Natural killer cell (primary cell): ENCODE measurements at places on chromosomes 1 and 21. TPM values are rescaled to one million over a fixed set of nuclear protein-coding genes. Genes with fewer than 3 reads are reported as not detected.
A peak's percentile ranks its signal among the peaks of the same experiment; 100 is the strongest.

DNA sequence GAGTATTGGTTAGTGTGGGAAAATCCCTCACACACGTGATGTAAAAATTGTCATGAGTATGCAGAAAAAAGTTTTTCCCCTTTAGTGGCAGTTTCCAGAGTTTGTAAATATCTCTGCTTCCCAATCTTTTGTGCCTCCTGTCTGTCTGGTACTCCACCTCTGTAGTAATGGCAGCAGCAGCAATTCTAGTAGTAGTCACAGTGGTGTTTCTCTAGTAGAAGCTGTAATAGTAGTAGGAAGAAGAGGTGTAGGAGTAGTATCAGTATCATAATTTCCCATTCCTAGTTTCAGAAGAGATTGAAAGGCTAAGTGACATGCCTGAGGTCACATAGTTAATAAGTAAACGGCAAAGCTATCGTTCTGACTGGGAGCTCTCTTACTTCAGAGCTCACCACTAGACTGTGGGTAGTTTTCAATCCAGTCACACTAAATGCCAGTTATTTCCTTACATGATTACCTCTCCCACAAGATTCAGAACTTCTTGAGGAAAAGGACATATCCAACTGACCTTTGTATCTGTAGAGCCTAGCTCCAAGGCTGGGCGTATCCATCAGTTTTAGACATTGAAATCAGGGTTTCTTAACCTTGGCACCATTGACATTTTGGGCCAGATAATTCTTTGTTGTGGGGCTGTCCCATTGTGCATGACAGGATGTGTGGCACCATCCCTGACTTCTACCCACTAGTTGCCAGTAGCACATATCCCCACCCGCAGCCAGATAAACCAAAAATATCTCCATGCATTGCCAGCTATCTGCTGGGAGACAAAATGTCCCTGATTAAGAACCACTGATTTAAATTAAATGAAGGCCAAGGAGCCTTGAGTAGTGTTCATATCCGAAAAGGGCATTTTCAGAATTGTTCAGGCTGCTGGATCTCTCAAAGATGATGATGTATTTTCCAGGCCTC is 135.9 kb downstream of the FGGY start:
- DNase-seq = no peak

- DNase-seq = no peak
Measured at GRCh38 chr1:232322162-232322734, 307.7 kb downstream of the SIPA1L2 start.

DNA sequence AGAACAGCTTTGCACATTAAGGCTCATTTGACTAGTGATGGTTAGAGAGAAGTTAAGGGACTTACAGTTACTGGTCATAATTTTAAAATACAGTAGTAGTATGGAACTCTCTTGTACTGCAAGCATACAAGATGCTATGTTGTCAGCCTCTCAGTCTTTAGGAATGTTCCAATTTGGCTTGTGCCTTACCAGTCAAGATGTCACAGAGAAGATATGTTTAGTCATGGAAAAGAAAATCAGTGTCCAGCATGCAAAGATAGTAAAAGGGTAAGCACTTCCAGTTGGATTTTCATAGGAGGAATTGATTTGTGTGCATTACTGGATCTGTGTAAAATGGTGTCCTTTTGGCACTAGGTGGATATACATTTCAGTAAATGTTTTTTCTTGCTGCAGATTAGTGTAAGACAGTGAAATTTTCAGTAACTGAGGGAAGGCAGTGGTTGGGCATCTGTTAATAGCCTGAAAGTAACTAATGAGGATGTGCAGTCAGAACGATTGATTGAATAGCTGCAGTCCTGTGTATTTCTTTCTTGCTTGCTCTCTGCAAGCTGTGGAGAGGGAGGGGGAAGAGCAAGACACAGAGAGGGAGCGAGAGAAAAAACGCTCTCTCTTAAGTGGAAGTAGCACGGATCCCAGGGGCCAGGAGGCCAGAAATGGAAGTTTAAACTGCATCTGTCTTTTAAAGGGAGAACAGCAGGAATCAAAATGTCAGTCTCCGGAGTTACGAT is 108.2 kb downstream of the CLEC20A start:
- DNase-seq = no peak

DNA sequence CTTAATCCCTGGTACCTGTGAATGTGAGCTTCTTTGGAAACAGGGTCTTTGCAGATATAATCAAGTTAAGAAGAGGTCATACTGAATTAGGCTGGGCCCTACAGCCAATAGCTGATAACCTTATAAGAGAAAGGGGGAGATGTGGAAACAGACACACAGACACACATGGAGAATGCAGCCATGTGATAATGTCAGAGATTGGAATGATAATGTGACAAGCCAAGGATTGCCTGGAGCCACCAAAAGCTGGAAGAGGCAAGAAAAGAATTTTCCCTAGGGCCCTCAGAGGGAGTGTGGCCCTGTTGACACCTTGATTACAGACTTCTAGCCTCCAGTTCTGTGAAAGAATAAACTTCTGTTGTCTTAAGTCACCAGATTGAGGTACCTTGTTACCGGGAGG is 114.5 kb upstream of the SOD1 start:
- no peak for DNase-seq

Gene SPRR3
- total RNA-seq = not detected

Gene PPFIA4
- 0.88 TPM for total RNA-seq

Gene SPOCD1
- 0.68 TPM for total RNA-seq

DNA sequence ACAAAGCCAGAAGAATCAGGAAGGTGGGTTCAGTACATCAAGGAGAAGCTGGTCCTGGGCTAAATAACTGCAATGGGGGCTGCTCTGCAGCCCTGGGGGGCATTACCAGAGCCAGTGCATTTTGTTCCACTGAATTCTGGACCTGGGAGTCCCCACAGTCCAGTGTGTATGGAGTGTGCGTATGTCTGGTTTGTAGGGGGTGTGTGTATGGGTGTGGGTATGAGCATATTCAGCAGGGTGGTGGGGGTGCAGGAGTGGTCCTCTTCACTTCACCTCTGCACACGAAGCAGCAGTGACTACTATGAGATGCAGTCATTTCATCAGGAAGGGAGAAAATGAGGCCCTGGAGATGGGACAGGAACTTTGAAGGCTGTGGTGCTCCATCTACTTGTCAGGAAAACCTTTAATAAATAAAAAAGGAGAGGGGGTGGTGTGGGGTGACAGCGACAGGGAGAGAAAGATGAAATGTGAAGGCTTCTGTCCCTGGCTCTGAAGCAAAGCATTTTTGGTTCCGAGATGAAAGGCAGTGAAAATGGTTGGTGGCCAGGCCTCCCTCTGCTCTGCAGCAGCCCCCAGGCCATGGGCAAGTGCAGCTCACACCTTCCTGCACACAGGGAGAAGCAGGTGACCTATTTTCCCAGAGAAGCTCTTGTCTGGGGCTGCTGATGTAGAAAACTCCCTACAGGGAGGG is 121.5 kb upstream of the CACHD1 start:
- no peak for DNase-seq

DNA sequence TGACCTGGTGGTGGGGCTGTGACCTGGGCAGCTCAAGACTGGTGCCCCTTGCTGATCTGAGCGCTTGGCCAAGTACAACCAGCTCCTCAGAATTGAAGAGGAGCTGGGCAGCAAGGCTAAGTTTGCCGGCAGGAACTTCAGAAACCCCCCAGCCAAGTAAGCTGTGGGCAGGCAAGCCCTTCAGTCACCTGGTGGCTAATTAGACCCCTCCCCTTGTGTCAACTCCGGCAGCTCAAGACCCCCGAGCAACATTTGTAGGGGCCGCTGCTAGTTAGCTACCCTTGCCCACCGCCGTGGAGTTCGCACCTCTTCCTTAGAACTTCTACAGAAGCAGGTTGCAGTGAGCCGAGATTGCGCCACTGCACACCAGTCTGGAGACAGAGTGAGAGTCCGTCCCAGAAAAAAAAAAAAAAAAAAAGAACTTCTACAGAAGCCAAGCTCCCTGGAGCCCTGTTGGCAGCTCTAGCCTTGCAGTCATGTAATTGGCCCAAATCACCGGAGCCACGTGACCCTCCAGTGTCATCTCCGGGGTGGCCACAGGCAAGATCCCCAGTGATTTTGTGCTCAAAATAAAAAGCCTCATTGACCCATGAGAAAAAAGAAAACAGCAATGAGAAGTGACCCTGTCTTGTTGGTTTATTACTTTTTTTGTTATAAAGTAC is 39.3 kb upstream of the LGALS8 start:
- DNase-seq = no peak

Gene SLC35F3
- total RNA-seq = not detected

Gene SELENBP1
- total RNA-seq = not detected

- DNase-seq = no peak
Measured at GRCh38 chr1:204924013-204924759, 53.5 kb downstream of the NFASC start.

Gene FAM177B
- not detected for total RNA-seq

Gene OR2T33
- total RNA-seq = not detected

GRCh38 chr1:50976890-50977574 is 7.0 kb downstream of the CDKN2C start:
- peak; percentile 28 for DNase-seq

DNA sequence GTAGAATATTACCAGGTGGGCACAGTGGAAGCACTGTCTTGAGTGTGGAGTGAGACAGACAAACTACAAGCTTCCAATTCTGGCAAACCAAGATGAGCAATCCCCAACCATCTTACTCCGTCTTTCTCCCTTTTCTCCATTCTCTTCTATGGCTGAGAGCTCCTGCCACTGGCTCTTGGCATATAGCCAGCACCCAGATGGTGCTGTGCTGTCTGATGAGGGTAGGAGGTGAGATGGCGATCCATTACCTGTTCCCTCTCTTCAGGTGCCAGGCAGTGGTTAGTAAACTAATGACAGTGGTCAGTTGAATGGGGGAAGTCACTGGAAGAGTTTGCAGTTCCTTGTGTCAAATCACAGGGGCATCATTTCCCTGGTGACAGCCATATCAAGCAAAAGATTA is 108.4 kb downstream of the FNBP1L start:
- peak; percentile 4 for DNase-seq

- no peak for DNase-seq
Measured at GRCh38 chr1:204826970-204827369, 43.7 kb upstream of the NFASC start.

DNA sequence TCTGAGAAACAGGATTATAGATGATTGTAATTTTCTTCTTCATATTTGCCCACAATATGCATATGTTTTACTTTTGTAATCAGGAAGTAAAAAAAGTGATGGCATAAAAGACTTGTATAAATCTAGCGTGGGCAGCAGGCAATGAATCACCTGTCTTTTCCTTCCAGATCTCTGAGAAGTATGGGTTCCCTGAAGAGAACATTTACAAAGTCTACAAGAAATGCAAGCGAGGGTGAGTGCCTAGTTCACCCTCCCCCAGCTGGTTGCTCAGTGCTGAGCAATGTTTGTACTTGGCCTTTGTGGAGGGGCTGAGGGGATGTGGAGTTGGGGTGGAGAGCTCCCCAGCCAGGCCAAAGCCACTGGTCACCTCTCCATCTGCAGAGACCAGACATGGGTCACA is 30.7 kb downstream of the GRHL3 start:
- DNase-seq = no peak

Gene IGSF9
- not detected for total RNA-seq

DNA sequence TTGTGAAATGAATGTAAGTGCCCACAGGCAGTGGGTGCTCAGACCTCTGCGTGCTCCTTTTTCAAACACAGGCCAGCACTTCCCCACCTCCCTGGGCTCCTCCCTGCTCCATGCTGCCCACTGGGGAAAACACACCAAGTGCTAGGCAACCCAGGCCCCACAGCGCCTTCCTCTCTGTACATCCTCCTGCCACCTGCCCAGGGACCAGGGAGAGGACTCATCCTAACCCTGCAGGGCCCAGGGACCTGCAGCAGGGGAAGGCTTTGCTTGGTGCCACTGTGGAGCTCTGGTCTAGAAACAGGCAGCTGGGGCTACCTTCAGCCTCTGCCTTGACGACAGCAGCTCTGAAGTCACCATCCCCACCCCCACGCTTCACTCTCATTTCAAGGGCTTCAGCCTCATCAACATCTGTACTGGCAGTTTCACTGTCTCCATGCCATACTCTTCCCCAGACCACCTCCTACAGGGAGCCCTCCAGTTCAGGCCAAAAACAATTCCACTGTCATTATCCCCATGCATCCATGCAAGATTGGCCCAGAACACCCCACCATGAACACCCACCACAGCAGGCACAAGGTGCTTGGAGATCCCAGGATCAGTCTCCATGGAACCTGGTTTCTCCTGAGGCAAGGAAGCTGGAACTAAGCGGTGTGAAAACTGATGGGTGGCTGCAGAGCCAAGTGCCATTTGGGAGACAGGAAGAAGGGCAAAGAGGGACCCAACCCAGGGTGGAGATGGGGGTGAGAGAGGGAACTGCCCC is 1.1 kb downstream of the IGSF8 start:
- DNase-seq = no peak

DNA sequence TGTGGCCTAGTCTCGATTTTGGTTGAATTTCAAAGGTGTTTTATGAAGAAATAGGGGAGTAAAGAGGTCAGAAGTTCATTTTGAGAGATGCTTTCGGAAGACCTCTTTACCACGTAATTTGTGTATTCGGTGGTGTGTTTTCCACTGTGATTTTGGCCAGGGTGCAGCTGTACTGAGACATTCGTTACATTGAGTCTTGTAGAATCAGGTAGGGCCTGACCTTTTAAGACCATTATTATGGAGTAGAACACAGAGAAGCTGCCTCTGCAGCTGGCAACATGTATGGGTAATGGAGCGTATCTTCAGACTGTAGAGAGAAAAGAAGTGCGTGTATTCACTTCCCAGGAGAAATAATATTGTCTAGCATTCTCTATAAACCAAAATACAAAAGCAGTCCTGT is 326.5 kb downstream of the PDE4B start:
- DNase-seq = no peak

- no peak for DNase-seq
Measured at GRCh38 chr1:7110321-7110720, 325.1 kb downstream of the CAMTA1 start.

DNA sequence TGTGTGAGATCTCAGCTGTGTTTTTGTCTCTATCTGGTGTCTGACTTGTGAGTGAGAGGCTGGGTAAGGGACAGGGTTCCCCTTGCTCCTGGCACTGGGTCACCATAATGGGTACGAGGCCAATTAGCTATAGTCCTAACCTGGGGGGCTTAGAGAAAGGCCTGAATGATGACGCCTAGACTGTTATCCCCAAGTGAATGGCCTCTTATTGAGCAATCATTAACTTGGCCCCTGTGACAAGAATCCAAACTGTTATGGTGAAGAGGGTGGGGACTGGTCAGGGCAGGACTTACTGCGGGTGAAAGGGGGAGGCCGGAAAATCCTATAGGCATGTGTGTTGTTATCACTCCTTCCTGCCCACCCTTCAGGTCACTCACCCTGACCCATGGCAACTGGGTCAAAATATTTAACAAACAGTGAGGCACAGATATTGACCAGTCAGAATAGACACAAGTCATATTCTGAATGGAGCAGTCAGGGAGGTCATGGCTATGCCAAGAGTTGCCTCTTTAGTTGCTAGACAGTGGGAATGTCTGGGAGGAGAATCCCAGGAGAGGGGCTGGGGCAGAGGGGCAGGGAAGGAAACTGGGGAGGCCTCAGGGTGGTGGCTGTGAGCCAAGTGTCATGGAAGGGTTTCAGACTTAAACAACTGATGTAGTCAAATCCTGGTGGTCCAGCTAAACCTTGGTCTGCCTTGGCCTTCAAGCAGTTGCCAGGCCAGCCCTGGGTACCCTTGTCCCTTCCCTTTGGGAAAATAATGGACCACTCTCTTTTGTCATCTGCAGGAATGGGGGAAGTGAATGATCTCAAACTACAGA is 3.2 kb downstream of the NR0B2 start:
- no peak for DNase-seq

GRCh38 chr1:188043536-188044245 is 1214.9 kb downstream of the PLA2G4A start:
- DNase-seq = no peak

Gene SPRR4
- not detected for total RNA-seq
